Hematopoietic multipotent progenitor cell treated with erythropoietin and hydrocortisone succinate and interleukin-3 and kit ligand, for 8 days (in vitro differentiated cells): ENCODE measurements at places on chromosomes 13 and 19.

- peak; percentile 79 for DNase-seq
Observed at GRCh38 chr19:18304458-18305310, 18.2 kb downstream of the LSM4 start.

DNA sequence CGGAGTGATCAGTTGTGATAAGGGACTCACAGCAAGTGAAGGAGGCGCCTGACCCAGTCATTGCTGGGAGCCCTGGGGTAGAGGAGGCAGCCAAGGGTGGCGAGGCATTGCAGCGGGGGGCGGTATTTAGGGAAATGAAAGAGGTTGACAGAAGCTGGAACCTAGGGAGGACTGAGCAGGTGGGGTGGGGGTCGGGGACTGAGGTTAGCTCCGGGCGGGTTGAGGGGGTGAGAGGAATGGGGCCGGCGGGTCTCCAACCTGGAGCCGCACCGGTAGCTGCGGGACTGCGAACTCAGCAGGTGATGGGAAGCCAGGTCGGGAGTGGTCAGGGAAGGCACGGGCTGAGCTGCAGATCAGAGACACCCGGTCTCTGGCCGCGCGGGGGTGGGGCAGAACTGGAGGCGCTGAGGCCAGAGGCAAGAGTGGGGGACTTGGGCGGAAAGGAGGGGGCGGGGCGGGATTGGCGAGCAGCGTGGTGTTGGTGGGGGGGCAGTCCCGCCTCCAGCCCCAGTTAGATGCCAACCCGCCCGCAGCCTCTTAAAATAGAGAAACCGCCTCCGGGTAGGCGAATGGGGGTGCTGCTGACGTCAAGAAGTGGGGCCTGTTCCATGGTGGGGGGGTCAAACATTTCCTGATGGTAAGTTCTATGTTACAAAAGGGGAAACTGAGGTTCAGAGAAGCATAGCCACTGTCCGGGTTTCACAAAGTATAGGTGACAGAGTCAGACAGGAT lies 1.5 kb downstream of the MAST3 start:
- peak; percentile 54 for DNase-seq

DNA sequence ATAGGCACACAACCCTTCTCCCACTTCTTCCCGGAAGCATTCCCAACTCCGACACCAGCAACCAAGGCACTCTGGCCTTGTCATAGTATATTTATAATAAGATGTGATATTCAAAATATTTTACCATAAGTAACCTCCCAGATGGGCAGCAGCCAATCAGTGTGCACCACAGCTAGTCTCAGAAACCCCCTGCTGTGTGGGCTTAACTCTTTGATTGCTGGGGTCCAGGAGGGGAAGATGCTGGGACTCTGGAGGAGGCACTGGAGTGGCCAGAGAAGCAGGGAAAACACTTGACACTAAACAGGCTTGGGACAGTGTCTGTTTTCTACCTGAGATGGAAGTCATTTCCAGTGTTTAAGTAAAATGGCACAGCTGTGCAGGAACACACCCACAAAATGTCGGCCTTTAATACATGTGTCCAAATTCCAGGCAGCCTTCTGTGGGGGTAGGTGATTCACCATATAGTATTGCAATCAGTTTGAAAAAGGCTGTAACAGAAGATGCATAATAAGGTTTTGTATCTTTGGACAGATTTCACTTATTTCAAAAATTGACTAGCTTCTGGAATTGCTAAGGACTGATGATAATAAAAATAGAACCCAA lies 100.7 kb downstream of the MBNL2 start:
- no peak for DNase-seq

GRCh38 chr13:99496184-99497142 lies 4.8 kb upstream of the TM9SF2 start:
- DNase-seq: peak; percentile 95

DNA sequence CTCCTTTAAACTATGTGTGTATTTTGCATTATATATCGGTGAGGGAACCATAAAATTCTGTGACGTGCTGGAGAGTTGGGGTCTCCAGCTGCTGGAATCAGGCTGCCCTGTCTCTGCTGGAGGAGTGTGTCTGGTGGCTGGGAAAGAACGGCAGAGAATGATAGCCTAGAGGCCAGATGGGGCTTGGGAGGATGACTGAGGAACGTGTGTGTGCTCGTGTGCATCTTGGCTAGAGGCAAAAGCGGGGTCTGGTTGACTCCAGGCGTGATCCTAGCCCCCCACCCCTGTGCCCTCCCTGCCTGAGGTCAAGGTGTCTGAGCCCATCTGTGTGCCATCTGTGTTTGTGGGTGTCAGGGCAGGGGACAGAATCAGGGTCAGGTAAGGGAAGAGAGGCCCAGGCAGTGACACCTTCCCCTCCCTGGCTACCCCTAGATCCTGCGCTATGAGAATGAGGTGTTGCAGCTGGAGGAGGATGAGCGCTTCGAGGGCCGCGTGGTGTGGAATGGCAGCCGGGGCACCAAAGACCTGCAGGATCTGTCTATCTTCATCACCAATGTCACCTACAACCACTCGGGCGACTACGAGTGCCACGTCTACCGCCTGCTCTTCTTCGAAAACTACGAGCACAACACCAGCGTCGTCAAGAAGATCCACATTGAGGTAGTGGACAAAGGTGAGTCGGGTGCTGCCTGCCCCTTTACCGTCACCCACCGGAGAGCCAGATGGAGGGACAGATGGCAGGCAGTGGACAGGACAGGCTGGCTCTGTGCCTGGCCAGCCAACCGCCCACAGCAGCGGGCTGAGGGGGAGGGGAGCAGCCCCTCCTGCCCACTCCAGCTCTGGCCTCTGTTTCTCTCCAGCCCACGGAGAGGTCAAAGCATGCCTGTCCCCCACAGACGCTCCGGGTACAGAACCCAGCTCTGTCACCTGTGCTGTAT lies 3.1 kb downstream of the SCN1B start:
- no peak for DNase-seq
